ENCODE measurements at places on chromosomes 3 and 15. TPM values are rescaled to one million over a fixed set of nuclear protein-coding genes. Genes with fewer than 3 reads are reported as not detected.

DNA sequence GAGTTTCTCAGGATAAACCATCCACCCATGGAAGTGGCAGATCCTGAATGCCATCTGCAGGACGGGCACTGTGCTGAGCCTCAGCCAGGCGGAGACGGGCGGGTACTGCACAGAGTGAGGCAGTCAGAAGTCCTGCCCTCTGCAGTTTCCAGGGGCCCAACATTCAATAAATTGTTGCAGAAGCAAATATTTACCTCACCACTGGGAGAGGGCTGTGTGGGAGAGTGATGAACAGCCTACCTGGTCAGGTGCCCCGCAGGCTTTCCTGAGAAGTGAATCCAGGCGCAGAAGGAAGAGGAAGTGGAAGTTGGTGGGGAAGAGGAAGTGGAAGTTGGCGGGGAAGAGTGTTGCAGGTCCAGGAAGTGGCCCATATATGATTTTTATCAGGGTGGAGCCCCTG, 100.8 kb downstream of the SLCO3A1 start:
- no peak for DNase-seq

DNA sequence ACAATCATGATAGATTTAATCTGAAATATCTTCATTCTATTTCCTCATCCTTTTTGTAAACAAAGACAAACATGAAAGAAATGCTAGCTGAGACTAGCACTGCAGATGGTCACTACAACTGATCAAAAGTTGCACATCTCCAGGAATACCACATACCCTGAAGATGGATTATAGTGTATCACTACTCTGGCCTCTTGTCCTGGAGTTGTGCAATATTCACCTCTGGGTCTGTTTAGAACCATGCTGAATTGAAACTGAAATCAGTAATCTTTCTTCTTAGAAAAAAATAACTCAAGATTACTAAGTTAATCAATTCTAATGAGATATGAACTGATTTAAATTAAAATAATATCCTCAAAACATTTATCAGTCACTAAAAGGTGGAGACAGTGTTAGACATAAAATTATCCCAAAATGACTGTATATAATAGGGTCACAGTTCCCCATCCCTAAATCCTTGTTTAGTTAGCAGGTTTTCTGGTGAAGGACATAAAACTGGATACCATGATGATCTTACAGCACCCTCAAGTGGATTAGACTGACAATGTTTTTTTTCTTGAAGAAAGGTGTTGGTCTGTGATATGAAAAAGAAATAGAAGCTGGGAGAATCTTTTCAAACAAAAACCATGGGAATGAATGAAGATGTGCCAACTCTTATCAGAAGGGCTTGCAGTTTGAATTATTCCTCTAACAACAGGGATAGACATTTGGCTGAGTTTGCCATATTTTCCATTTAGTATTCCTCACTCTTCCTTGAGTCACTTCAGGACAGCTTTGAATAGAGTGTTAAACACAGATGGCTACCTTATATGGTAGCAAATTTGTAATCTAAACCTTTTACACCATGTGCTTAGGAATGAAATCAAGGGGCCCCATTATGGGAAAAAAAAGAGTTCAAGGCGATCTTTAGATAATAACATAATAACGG, 7.1 kb upstream of the TTC14 start:
- DNase-seq, result peak; percentile 32

GRCh38 chr15:38075466-38075865, 141.0 kb downstream of the TMCO5A start:
- no peak for DNase-seq

- DNase-seq, result no peak
Observed at GRCh38 chr15:79952329-79952728, 18.7 kb downstream of the BCL2A1 start.

Gene ALDH1L1
- polyA plus RNA-seq, result 0.24 TPM

- DNase-seq, result no peak
Observed at GRCh38 chr15:72113347-72114031, 4.5 kb downstream of the MYO9A start.

Gene CEMIP
- not detected for polyA plus RNA-seq

DNA sequence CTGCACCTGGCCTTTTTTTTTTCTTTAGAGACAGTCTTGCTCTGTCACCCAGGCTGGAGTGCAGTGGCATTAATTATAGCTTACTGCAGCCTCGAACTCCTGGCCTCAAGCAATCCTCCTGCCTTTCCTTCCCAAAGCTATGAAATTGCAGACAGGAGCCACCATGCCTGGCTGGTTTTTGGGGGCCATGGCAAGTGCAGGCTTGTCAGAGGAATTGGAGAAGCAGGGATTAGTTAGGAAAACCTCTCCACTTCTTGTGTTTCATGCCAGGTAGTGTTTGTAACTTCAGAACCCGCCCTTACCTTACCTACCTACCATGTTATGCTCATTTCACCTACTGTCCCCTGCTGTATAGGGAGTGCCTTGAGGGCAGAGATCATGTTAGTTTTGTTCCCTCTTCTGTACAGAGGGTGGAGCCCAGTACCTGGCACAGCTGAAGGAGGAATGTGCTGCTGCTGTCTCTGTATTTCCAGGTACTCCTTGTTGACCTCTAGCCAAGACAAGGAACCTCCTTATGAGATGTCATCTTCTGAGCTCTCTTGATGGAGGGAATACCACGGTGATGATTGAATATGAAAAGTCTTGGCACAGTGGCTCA, 43.8 kb downstream of the TRAK1 start:
- no peak for DNase-seq

Gene CLDN18
- polyA plus RNA-seq, result not detected

DNA sequence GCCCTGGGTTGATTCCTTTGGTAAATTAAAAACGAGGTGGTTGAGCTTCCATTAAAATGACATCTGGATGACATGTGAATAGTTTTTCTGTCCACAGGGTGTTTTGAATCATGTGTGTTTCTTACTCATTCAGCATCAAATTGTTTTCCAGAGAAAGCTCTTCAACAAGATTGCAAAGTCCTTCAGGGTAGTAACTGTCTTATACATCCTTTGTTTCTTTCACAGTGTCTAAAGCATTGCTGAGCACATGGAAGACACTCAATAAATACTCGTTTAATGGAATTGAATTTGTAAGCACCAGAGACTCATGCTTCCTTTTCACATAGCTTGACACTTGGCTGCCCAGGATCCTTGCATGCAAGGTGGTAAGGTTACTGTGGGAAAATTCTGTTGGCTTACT, 223.1 kb upstream of the CNTN6 start:
- DNase-seq, result no peak

Gene SLC28A1
- not detected for polyA plus RNA-seq

GRCh38 chr15:66721501-66721937, 19.5 kb downstream of the SMAD6 start:
- peak; percentile 67 for DNase-seq

- DNase-seq, result no peak
Observed at GRCh38 chr15:49084285-49084570, 38.0 kb upstream of the SECISBP2L start.

GRCh38 chr3:128497305-128498126, 4.5 kb upstream of the GATA2 start:
- DNase-seq, result peak; percentile 92

Gene RGMA
- not detected for polyA plus RNA-seq

DNA sequence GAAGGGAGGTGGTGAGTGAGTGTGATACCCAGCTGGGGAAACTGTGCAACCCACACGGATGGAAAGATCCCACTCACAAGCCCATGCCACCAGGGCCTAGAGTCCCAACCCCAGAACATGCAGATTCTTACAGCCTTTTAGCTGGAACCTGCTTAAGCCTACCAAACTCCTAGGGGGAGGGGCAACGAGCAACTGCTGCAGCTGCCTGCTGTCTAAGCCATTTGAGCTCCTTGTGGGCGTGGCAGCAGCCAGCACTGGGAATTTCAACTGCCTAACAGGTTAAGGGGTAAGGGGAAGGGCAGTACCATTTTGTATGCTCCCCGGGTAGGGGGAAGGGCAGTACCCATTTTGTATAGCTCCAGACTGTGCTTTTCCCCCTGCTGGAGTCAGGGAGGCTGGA, 673.2 kb upstream of the BCHE start:
- no peak for DNase-seq

Gene WDR93
- not detected for polyA plus RNA-seq

DNA sequence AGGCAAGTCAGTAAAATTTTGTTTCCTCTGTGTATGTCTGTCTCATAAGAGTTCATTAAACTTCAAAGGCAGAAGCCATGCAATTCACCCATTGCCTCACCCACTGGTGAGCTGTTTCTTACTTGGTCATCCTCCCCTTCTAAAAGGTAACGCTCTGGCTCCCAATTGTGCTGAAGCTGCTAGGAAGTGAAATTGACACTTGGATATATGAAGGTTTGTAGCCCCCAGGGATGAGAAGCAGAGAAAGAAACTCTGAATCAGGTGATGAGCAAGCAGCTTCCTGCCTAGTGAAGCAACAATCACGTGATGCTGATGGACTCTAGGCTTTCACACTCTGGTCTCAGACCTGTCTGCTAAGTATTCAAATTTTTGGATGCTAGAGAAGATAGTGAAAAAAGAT, 70.7 kb downstream of the CD200R1L start:
- DNase-seq, result no peak

Gene ADAMTS17
- not detected for polyA plus RNA-seq
